ENCODE measurements at places on chromosomes 3 and 15.

GRCh38 chr15:51649659-51650521 is 27.3 kb upstream of the DMXL2 start:
- DNase-seq, result peak; percentile 70

GRCh38 chr15:80550908-80551260 is 144.2 kb upstream of the ABHD17C start:
- no peak for DNase-seq

DNA sequence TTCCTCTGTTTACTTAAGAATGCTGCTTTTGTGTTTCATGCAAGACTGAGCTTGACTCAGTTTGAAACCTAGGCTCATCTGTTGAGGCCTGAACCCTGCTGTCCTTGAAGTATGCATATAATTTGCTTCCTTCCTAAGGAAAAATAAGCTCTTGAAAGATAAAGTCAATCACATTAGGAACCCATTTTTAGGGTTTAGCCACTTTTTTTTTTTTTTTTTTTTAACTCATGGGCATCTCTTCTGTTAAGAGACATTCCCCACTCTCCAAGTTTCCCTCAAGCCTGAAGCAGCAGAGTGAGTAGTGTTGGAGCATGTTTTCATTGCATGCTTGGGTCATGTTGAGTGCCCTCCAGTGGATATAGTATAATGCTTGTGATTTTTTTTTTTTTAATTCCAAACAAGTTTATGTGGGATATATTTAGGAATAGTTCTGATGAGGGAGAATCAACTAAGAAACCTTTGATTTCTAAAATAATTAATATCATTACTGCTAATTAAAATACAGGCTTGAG is 3.6 kb downstream of the CTNNB1 start:
- DNase-seq, result peak; percentile 20

DNA sequence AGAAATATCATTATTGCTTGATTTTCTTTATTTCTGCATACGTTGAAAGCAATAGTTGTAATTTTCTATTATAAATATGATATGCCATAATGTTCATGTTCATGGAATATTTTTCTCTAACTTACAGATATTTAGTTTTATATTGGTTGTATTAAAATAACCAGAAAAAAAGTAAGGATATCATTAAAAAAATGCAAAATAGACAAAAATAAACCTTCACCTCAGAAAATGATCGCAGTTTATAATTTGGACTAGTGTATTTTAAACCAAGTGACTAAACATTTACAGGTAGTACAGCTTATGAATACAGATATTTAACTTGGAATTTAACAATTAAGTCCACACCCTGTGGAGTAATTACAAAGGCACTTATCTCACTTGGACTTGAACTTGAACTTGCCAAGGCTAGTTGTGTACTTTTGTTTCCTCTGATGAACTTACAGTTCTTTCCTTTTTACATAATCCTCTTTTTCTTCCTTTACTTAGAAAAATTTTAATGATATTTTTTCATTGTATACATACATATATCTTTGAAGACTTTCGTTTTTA is 156.7 kb downstream of the CHL1 start:
- DNase-seq, result no peak

GRCh38 chr3:113773381-113773780 is 26.5 kb downstream of the ATP6V1A start:
- DNase-seq, result no peak

GRCh38 chr3:106183762-106184391 is 315.1 kb upstream of the CBLB start:
- DNase-seq, result no peak

DNA sequence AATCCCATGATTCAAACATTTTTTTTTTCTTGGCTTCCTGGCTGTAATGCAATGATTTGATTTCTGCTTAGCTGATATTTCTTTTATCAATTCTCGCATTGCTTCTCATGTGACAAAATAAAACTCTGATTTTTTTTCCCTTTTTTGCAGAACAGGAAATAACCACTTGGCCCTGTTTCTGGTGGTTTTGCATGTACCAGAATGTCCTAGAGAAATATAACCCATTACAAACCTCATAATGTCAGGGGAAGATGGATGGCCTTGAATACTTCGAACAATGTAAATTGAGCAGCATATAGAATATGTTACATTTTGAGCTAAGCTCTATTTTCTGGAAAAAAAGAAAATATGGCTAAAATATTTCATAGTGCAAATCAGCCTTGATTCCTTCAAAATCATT is 275.6 kb downstream of the RAP2B start:
- DNase-seq, result no peak

DNA sequence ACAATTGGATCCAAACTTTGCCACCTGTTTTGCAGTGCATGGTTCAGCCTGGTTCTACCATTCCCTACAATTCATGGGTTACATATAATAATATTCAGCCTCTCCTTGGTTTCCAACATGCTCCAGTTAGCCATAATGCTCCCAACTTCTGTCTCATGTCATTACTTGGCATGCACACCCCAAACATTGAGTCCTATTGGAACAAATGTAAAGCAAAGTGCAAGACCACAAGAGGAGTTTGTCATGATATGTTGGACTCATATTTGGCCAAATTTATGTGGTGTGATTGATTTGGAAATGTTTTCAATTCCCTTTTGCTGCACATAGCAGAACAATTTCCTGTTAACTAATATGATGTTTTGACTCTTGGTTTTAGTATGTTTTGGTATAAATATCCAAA is 50.2 kb downstream of the KCNAB1 start:
- DNase-seq, result no peak

DNA sequence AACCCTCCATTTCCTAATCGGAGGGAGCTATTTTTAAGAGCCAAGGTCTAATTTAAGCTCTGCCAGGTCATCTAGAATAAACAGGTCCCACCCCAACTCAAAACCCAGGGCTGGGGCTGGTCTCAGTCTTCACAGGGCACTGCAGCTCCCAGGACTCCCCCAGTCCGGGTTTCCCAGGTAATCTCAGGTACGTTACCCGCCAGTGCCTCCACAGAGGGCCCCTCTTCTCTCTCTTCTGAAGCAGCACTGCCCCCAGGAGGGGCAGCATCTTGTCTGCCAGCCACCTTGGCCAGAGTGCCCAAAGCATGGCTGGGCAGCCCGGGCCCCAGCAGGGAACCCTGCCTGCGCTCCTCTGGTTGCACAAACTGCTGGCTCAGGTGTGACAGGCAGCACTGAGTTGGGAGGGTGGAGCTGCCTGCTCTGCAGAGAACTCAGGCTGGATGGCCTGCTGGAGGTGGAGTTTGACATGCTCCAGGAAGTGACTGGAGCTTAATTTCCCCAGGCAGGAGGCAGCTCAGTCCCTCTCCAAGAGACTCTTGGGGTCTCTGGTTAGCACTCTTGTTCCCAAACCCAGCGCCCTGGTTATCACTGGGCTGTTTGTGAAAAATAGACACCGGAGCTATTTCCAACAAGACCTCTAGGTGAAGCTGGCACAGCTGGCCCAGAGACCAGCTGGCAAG is at the start of gene PLA2G4F:
Gene PLA2G4F (minus strand): TSS at position 394 of the 680 bp plus-strand sequence. CDS start 87 bp downstream, at position 307.
- no peak for DNase-seq

GRCh38 chr3:108271626-108272025 is 24.7 kb upstream of the HHLA2 start:
- DNase-seq, result no peak

- no peak for DNase-seq
Measured at GRCh38 chr3:194397757-194398312, 1.2 kb downstream of the GP5 start.

GRCh38 chr3:32280262-32280910 is 41.9 kb downstream of the CMTM8 start:
- DNase-seq, result no peak

DNA sequence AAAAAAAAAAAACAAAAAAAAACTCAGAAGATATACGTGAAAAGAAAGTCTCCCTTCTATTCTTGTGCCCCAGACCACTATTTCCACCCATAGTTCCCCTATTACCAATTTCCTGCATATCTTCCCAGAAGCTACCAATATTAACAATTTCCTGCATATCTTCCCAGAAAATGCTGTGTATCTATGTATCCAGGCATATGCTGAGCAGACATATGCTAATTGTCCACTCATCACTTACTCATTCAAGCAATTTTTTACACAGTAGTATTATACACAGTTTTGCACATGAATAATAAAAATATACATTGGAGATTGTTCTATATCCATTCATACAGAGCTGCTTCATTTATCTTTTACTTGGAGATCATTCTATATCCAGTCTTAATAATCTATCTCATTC is 12.6 kb upstream of the SLMAP start:
- DNase-seq, result no peak

- no peak for DNase-seq
Measured at GRCh38 chr3:31505371-31506048, 27.2 kb upstream of the STT3B start.

- no peak for DNase-seq
Measured at GRCh38 chr3:42300013-42300412, 34.0 kb upstream of the CCK start.

DNA sequence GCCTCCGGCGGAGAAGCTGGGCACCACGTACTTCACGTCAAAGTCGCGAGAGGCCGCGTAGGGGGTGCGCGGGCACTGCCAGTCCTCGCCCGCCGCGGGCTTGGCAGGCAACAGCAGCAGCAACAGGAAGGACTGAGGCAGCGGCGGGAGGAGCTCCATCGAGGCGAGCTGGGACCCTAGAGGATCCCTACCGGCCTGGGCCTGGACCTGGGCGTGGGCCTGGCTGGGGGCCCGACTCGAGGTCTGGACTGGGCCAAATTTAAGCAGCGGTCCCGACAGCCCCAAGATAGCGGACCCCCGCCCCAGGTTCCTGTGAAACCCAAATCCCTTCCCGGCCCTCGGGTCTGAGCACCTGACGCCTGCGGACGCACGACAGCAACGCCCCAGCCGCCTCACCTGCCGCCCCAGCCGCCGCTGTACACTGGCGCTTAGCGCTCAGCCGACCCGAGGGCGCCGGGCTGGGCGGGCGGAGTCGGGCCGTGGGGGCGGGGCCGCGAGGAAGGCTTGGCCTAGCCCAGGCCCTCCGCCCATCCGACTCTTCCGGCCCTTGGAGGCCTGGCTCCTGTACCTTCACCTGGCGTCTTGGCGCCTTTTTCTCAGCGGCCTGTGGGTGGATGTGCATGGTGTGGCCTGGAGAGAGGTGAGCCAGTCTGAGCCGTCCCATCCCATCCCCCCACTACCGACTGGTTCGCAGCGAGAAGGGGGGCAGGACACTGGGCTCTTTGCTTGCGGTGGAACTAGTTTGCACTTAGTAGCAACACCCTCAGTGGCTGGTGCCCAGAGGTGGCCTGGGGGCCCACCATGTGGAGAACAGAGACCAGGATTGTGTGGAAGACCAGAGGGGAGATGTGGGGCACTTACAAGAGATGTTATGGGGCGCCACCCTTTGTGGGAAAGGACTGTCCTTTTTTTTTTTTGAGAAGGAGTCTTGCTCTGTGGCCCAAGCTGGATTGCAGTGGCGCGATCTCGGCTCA is at the start of gene MST1R:
Gene MST1R (minus strand): TSS at position 423 of the 974 bp plus-strand sequence. CDS start 264 bp downstream, at position 159.
- DNase-seq, result no peak

DNA sequence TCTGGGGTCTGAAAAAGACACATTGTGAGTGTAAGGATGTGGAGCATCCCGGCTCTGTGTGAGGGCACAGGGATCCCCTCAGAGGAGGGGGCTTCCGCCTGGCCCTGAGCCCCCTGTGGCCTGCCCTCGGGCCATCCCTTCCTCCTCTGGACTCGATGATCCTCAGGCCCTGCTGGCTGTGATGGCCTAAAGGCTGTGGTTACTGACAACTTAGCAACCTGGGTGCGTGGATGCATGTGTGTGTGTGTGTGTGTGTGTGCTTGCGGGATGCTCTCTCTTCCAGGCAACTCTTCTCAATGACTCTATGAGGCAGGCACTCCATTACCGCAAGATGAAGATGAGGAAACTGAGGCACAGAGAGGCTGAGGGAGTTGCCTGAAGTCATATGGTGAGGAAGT is 66.0 kb downstream of the ASB7 start:
- no peak for DNase-seq

- no peak for DNase-seq
Measured at GRCh38 chr3:127467391-127467790, 123.1 kb downstream of the TPRA1 start.

- no peak for DNase-seq
Measured at GRCh38 chr15:92005154-92005553, 151.6 kb downstream of the SLCO3A1 start.

- DNase-seq, result no peak
Measured at GRCh38 chr3:56855856-56856512, 54.2 kb upstream of the ARHGEF3 start.

- DNase-seq, result no peak
Measured at GRCh38 chr3:76490064-76490463, 549.8 kb upstream of the ROBO2 start.
